ENCODE measurements at places on chromosomes 4 and X.

- no peak for DNase-seq
These were observed 10.1 kb downstream of the AMOT start for GRCh38 chrX:112830540-112830939.

- no peak for DNase-seq
These were observed 5.9 kb downstream of the ARHGEF38 start for GRCh38 chr4:105558277-105558676.

DNA sequence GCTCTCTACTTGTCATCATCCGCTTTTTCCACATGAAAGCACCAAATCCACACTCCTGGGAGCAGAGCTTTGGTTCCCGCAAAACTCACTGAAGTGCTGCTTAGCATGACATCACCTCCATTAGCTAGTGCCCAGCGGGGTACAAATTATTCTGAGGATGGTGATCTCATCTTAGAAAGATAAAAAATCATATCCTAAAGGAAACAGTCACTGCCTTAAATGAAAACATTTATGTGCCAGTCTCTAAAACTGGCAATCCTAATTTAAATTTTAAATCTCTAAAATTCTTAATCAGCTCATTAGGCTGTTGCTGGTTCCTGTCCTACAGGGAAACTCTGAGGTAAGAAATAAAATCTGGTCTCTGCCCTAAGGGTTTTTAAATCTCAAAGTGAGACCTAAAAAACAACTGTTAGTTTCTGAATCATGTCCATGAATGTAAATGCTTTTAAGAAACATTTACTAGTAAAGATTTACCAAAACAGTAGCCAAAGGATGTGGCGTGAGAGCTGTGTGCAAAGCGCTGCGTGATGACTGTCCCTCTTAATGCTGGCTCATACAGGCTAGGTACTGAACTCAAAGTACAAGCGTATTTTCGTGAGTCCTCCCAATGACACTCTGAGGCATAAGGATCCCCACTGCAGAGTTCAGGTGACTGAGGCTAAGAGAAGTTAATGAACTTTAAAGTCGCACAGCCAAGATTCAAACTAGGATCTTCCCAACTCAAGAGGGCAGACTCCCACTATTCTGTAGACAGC lies 4.5 kb downstream of the CASP3 start:
- no peak for DNase-seq

GRCh38 chr4:142480244-142480643 lies 365.9 kb downstream of the INPP4B start:
- no peak for DNase-seq

DNA sequence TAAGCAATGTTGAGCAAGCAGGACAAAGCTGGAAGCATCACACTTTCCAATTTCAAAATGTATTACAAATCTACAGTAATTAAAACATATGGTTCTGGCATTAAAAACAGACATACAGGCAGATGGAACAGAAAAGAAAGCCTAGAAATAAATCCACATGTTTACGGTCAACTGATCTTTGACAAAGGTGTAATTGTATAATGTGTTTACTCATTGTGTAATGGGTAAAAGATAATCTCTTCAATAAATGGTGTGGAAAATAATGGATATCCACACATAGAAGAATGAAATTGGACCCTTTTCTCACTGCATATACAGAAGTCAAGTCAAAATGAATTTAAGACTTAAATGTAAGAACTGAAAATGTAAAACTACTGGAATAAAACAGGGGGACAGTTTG lies 394.2 kb downstream of the ANKRD50 start:
- no peak for DNase-seq

GRCh38 chrX:39802354-39802753 lies 295.4 kb downstream of the BCOR start:
- DNase-seq: no peak

DNA sequence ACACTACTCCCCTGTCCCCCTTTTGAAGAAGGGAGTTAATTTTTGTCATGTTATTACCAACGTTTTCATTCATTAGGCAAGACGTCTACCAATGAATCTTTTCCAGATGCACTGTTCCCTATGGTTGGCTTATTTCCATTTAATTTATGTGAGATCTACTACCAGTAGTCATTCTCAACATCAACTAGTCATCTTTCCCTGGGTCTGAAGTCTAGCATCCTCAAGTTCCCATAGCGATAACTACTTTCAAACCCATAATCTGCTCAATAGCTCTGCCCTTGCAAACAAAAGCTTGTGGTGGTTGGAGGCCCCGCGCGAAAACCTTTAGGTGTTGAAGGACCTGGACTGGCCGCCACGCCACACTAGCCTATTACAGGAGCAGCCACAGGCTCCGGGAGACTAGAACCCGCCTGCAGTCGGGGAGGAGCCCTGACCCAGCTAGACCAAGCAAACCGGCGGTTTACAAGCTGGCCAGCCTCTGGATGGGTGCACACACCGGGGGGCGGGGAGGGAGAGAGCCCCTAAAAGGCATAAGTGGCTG lies 746 bp downstream of the PPAT start:
- peak; percentile 27 for DNase-seq

DNA sequence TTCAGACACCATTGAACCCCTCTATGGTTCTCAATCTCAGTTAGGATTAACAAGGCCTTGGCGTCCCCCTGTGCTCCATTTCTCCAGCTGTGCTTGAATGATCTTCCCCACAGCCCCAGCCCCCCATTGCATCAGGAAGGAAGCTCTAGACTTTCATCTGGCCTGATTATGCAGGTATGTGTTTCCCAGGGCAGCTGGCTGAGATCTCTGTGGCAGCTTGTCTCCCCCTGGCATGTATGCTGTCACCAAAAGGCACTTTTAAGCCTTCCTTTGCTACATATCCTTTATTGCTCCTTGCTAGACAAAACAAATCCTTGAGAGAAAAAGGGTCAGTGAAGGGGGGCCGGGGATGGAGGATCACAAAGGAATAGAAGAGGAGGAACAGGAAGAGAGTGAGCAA lies 1056.0 kb upstream of the SLIT2 start:
- DNase-seq: no peak

GRCh38 chrX:1224954-1225353 lies 12.5 kb upstream of the CRLF2 start:
- DNase-seq: no peak

DNA sequence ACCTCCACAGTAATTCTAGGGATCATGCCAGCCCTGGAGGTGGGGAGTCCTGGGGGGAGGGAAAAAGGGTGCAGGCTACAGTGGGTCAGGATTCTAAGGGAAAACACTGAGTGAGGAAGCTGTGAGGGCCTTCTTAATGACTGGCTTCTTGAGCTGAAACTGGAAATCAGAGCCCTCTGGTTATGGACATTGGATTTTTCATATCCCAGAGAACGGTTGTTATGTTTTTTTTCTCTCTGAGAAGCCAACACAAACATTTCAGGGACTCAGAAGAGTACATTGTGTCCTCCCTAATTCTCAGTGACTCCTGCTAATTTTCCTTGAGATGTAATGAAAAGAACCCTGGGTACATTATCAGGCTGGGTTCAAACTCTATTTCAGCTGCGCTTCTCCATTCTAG lies 162.4 kb upstream of the PRDX4 start:
- no peak for DNase-seq

DNA sequence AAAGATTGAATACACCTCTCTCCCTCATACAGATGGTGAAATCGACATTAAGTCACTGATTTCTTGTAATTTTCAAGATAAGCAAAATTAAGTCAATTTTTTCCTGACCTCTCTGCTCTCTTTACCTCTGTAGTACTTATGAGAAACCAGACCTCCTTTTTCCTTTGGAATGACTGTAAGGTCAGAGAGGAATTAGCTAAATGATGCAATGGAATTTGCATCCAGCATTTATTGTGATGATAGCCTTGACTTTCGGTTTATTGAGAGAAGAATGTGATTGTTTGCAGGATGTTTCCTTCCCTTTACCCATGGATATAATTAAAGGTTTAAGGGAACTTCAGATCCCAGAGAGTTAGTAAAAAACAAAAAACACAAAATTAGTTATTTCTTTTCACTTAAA lies 22.4 kb downstream of the STK26 start:
- no peak for DNase-seq

DNA sequence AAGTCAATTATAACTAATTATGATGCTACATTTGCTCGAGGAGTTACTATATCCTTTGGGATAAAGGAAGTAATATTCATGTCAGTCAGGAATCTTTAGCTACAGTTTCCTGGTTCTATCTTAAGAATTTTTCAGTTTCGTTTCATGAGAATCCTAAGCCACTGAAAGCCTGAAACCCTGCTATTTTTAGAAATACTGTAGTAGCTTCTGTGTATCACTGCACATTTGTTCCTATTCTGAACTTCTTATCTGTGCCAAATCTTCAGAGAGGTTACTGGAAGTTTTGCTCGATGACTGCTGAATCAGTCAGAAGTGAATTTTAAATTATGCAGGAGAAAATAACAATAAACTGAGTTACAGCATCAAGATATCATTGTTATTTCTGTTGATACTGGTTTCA lies 249.2 kb downstream of the TENM3 start:
- no peak for DNase-seq

DNA sequence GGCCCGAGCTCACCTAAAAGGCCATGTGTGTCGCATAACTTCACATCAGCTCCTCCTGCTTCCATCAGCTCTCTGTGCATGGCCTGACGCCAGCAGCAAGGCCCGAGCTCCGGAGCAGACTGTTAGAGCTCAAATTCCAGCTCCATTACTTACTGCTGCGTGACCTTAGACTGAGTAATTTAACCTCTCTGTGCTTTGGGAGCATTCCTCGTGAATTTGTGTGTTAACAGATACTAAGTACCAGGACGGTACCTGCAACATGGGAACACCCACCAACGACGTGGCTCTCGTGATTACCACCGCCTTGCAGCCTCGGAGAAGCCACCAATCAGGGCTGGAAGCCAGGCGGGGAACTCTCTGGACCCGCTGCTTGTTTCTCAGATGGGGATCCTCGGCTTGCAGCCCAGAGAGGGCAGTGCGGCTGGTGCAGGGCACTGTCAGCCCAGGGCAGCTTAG lies 12.9 kb downstream of the LETM1 start:
- DNase-seq: no peak

- no peak for DNase-seq
These were observed 150.1 kb downstream of the HNRNPD start for GRCh38 chr4:82223715-82224114.

DNA sequence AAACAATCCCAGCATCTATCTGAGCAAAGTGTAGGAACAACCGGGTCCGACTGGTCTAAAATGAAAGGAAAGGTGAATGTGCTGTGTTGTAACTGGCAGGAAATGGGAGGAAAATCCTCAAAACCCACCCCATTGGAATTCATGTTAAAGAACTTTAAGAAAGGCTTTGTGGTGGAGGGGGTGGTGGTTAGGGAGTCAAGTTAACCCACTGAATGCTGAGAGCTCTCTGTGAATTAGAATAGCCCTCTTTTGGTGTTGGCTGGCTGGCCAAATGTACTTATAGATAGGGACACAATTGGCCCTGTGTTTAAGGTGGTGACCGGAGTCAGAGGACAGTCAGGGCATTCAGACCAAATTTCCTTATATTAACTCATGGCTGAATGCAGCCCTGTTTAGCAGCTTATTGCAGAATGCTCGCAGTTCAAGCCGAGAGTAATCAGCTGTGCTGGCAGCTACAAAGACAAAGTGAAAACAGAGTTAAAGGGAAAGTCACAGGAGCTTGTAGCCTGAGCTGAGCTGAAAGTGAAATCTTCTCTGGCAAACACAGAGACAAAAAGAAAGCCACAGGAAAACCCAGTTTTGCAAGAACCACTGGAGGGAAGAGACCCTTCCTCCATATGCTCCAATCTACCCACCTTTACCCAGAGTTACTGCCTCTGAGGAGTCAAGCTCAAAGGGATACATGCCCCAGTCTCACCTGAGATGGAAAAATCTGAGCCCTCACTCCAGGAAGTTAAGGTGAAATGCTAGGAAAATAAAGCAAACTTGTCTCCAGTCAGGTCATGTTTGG lies 38.5 kb upstream of the UGT2B7 start:
- no peak for DNase-seq

All from stimulated activated CD4-positive, alpha-beta T cell treated with anti-CD3 and anti-CD28 coated beads, Interleukin-2, amount 100 ng/mL, for 48 hours (primary cell).